ENCODE measurements at places on chromosomes 7 and 10.

DNA sequence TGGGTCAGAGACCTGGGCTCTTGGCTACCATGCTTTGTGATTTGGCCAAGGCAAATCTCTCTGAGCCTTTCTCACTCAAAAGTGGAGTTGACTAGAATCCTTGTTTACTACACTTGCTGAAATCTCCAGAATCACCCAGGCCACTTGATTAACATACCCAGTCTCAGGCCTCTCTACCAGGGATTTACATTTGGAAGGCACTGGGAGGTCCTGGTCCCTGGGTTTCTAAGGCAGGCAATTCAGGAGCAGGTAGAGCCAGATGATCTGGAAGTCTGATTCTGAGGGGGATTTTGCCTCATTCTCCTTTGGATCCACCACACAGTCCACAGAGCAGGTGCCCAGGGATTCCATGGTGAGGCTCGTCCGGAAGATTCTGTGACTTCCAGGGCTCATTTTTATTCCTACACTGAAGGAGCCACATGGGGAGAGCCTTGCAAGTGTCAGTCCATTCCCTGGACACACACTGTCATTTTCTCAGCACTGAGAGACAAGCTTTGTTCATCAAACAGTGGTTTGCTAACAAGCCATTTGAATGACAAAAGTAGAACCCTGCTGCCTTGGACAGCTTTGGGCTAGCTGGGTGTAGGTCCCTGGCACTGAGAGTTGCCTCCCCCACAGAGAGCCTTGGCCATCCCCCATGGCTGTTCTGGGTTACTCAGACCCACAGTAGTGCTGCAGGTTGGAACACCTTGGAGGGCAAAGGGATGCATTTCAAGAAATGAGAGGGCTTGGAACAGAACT is 74.2 kb downstream of the NOC3L start:
- DNase-seq: no peak

GRCh38 chr10:118980870-118981269 is 48.6 kb upstream of the NANOS1 start:
- DNase-seq: peak; percentile 27

GRCh38 chr10:120005207-120006201 is 113.0 kb downstream of the SEC23IP start:
- no peak for DNase-seq

GRCh38 chr7:570801-571070 is 51.1 kb upstream of the PDGFA start:
- no peak for DNase-seq

DNA sequence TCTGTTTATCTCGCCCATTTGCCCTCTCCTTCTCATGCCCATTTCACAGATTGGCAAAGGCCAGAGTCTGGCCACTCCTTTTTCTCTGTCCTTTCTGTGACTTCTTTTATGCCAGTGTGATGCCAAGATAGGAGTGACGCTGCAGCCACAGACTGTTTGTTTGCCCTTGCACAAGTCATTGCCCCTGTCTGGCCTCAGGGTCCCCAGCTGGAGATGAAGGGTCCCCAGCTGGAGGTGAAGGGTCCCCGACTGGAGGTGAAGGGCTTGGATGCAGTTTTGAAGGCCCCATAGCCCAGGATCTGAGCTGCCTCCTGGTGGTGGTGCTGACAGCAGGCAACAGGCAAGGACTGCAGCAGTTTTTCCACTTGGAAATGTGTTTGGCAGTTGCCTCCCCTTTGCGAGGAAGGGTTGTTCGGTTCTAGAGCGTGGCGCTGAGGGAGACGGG is 50.8 kb upstream of the SLC29A3 start:
- peak; percentile 49 for DNase-seq
